ENCODE measurements at places on chromosomes 7 and 10. TPM values are rescaled to one million over a fixed set of nuclear protein-coding genes. Genes with fewer than 3 reads are reported as not detected.
A peak's percentile ranks its signal among the peaks of the same experiment; 100 is the strongest.

- no peak for DNase-seq
Observed at GRCh38 chr10:75276069-75276872, 40.5 kb upstream of the COMTD1 start.

- DNase-seq = no peak
Observed at GRCh38 chr10:22633106-22633505, 81.3 kb downstream of the PIP4K2A start.

DNA sequence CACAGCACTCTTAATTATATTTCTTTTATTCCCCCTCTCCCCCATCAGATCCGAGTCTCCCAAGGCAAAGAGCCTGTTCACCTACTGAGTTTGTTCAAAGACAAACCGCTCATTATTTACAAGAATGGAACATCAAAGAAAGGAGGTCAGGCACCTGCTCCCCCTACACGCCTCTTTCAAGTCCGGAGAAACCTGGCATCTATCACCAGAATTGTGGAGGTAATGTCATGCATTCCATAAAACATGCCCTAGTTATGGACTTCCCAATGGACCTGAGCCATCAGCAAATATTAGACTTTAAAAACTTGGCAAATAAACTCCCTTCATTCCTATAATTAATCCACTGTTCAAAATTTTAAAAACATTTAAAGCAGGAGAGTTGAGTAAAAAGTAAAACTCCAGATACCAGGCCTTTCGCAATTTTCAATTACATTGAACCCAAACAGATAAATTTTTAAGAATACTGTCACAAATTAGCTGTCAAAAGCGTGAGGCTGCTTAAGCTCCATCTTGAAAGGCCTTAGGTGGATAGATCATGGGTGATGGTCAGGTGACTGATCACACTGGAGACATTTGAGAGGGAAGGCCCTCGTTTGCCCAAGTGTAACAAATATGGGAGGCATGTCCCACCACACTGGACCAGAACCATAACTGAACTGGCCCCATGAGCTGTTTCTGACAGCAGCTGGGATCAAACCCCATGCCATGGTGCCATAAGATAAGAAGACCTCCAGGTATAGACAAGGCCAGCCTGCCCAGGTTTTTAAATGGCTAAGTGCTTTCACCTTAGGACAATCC lies 46.9 kb upstream of the ARL4A start:
- DNase-seq = no peak

DNA sequence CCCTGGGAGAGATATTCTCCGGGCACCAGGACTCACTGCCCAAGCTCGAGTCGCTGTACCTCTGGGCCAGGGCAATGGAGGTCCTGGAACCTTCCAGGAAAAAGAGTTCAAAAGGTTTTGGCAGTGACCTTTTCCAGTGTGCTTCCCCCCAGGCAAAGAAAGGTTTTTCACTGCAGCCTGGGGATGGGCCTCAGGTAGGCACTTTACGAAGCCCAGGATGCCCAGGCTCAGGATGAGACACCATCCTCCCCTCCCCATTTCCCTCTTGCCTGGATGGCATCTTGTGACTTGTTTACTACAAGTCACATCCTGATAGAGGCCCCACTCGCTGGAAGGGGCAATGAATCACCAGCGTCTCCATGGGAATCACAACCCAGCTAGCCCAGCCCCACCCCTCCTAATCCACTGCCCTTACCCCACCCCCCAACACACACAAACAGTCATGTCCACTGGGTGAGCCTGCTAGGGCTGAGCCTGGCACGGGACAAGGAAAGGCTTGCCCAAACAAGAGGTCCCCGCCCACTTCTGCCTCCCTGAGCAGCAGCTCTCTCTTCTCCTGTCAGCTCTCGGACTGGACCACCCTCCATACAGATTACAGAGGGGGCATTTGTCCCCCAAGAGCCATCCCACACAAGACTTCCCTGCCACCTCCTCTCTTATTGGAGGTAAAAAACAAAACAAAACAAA lies 93.8 kb upstream of the SMNDC1 start:
- peak; percentile 81 for DNase-seq

The NEBL gene
- total RNA-seq = under 0.01 TPM

The RFC2 gene
- 55.7 TPM for total RNA-seq

The OR6B1 gene
- not detected for total RNA-seq

- DNase-seq = no peak
Observed at GRCh38 chr7:18940593-18941134, 176.8 kb downstream of the TWIST1 start.
